NCI-H446 treated with DMSO at 0.1 percent for 48 hours (cell line): ENCODE measurements at places on chromosomes 5 and 9.

- DNase-seq, result no peak
These were observed 31.3 kb upstream of the LMX1B start for GRCh38 chr9:126582427-126582826.

- no peak for DNase-seq
These were observed 10.9 kb downstream of the SHOC1 start for GRCh38 chr9:111783857-111784256.

DNA sequence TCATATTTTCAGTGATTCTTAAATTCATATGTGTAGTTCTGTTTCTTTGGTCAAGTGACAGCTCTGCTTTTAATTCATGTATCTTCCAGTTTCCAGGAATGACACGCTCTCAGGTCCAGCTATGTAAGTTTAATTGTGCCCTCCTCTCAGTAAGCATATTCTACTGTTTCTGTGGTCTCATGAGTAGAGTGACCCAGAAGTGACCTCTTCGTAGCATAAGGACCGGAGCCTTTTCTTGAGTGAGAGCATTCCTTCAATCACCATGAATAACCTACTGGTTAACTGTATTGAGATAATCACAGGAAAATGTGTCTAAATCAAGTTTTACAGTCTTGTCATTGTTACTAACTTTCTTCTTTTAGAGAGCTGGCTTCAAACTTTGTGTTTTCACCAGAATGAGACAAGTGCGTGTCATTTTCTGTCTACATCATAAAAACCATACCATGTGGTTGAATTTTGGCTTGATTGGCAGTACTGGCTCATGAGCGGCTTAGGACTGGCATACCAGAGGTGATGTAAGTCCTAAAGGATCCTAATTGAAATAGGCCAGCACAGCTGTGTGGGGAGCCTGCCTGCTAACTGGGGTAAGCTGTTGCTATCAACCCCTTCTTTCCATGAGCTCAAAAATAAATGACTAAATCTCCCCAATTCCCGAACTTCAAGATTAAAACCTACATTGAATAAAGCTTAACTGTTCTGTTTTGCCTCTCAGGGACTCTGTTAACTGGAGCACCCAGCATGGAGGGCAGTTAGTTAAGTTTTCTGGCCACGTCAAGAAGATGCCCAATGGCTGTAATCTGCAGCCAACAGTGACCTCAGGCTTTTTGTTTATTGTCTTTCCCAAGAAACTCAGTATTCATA lies 4.8 kb downstream of the ADAMTSL1 start:
- DNase-seq, result no peak

DNA sequence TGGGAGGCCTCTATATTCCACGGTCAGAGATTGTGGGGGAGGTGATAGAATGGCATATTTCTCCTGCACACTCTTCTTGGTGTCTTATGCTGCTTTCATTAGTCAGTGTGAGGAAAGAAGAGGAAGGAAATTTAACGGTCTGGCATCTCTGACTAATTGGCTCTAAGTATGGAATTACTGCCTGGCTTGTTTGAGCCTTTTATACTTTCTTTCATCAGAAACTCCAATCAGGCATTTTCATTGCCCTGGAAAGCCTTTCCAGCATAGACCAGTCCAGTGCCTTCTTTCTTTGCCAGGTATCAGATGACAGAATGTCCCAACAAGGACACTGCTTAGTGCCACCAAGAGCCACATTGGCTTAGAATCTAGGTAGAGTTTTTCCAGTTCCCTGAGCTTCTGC lies 30.2 kb downstream of the CYSTM1 start:
- DNase-seq, result no peak

DNA sequence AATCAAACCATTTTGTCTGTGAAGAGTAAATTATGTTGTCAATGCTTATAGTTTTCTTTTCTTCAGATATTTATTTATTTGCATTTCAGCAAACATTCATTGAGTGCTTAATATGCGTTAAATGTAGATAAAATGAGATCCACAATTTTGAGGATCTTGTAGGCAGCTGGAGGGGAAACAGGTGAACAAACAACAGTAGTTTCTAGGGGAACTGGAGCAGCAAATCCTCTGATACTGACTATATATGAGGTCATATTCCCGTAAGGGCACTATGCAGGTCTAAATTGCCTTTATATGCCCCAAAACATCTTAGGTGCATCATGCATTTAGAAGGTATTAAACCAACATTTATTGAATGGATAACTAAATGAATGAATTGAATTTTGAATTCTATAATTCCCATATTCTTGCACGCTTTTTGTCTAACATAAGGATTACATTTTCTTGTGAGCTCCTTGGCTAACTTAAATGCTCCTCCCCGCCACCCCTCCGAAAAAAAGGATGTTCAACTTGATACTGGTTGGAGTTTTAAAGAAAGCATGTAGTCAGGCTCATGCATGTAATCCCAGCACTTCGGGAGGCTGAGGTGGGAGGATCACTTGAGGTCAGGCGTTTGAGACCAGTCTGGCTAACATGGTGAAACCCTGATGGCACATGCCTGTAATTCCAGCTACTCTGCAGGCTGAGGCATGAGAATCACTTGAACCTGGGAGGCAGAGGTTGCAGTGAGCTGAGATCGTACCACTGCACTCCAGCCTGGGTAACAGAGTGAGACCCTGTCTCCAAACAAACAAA lies 299.8 kb downstream of the TMEM38B start:
- no peak for DNase-seq

DNA sequence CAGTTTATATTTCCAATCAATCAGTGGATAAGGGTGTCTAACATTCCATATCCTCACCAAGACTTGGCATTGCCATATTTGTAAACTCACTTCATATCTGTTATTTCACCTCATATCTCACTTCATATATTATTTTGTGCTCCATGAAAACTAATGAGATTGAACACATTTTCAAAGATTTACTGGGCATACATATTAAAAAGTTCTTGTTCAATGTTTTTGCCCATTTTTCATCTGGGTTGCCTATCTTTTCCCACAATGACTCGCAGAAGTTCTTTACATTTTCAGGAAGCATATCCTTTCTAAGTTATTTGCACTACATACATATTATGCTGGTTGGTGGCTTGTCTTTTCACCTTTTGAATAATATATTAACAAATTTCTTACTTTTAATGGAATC lies 15.3 kb downstream of the ZNF510 start:
- no peak for DNase-seq

- DNase-seq, result no peak
These were observed 199.8 kb upstream of the MVB12B start for GRCh38 chr9:126126807-126127206.

DNA sequence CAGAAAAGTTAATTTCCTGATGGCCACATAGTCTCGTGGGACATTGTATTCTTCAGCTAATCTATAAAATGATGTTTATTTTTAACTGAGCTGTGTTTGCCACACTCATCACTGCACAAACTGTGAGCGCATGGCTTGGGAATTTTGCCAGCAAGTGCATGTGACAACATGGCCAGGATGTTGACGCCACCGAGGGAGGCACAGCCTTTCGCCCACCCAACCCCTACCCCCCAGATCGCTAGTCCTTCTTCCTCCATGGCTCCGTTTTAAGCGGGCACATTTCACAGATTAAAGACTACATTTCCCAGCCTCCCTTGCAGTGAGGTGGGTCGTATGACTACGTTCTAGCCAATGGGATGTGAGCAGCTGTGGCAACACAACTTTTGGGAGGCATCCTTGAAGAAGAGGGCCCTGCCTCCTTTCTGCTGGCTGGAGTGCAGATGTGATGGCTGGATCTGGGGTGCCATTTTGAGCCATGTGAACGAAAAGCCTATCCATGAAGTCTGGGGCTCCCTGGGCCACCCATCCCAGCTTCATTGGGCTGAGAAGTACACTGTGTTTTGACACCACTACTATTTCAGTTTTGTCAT lies 7.9 kb downstream of the NRARP start:
- no peak for DNase-seq

GRCh38 chr5:79547982-79548381 lies 34.0 kb upstream of the HOMER1 start:
- no peak for DNase-seq

GRCh38 chr5:3592298-3592697 lies 3.3 kb upstream of the IRX1 start:
- DNase-seq, result no peak

DNA sequence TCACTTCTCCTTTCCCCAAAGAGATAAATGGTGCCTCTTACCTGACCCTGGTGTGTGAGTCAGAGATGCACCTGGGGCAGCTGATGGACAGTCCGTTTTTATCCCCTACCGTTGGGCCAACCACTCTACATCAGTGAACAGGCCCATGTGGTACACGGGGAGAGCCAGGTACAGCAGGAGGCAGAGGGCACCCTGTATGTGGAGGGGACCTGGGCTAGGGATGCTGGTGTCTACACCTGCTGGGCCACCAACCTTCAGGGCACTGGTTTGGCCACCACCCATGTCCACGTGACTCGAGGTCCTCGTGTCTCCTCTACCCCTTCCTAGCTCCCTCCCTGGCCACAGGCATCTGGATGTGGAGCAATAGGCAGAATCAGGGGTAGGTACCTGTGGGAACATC lies 22.7 kb upstream of the ANXA6 start:
- DNase-seq, result no peak

GRCh38 chr5:154403234-154403633 lies 42.6 kb upstream of the SAP30L start:
- no peak for DNase-seq

DNA sequence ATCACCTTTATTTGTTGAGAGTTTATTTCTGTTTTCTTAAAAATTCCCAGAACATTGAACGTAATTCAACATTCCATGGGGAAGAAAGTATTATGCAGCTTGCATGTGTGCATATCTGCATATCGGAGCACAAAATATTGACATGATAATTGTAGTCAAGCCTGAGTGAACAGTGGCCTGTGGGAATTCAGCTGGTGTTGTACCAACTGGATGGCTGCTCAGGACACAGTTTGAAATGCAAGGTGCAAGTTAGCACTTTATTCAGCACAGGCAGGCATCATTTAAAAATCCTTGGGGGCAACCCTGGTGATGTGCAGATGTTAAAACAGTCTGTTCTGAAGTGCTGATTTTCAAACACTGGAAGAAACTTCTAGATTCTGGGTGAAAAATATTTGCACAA lies 82.4 kb downstream of the CNTLN start:
- no peak for DNase-seq

DNA sequence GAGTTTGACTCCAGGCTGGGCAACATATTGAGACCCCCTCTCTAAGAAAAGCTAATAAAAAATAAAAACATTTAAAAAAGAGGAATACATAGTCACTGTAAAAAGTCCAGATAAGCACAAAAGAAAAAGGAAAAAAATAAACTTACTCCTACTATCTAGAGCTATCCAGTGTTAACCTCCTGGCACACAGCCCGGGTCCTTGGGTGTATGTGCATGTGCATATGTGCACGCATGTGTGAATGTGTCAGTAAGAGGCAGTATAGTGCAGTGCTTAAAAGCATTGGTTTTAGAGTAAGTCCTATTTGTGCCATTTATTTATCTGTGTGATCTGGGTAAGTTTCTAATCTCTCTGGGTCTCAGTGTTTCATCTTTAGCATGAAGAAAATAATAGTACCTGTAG lies 26.7 kb downstream of the FAM219A start:
- DNase-seq, result no peak

GRCh38 chr5:125056671-125057485 lies 310.4 kb upstream of the ZNF608 start:
- DNase-seq, result no peak

- DNase-seq, result no peak
These were observed 471.3 kb downstream of the TMEM232 start for GRCh38 chr5:110255194-110255593.

GRCh38 chr5:158194561-158194976 lies 335.6 kb upstream of the CLINT1 start:
- no peak for DNase-seq

DNA sequence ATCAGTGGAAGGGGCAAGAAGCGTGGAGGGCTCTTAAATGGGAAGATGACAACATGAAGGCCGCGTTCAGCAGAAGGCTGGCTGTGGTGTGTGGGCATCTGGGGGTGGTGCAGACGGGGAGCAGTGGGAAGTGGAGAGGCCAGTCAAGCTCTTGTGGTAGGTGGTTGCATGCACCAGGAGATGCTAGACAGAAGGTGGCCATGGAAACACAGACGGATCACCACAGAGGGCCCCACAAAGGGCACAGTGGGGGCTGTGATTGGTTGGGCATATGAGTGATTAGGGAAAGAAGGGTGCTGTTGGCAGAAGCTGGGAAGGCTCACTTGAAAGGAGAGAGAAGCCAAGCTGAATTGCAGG lies 14.7 kb downstream of the MTMR12 start:
- DNase-seq, result no peak

DNA sequence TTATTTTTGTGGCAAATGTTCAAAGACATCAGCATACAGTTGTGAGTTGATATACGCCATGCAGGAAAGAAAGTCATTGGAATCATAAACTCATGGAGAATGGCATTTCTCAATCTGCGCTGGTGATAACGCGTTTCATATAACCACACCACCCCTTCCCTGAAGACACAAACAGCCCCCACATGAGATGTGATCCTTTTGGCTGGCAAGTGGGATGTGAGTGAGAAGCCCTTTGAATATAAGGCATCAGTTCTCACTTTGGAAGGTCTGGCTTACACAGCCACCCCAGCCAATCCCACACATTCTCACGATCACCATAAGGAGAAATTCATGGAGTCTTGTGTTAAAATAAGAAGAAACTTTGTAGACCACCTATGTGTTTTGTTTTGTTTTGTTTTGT lies 725.0 kb downstream of the PRELID2 start:
- DNase-seq, result no peak

DNA sequence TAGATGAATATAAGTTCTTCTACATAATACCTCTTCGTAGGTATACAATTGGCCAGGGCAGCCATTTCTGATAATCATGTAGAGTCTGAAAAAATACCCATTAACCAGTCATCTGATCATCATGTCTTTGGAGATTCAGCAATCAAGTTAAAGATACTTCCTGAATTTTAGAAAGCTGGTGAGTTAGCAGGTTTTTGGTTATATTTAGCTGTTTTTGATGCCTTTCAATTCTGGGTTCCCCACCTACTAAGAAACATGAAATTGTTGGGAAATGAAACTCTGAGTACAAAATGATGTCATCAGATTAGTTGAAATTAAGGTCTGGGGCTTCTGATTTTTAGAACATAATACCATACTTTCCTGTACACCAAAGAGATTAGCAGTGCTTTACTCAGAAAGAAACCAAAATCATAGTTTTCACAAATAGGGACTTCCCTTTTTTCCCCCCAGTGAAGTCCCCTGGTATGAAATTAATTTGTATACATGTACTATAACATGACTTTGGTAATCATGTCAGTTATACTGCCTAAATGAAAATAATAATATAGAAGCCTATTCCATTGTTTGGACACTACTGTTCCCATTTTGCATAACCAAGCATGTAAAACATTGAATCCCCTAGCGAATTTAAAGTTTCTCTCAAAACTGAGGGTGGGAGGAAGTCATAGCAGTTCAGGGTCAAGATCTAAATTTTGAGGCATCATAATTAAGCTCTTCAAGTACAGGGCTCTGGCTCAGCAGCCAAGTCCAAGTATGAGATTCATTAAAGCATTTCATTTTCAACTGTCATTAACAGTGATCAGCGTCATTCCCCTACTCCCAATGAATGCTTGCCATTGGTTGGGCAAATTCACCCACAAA lies 17.9 kb downstream of the PRLR start:
- DNase-seq, result no peak

- no peak for DNase-seq
These were observed 94.5 kb upstream of the MINAR2 start for GRCh38 chr5:129653442-129653841.
